ENCODE measurements at places on chromosomes 3 and 15.

- no peak for DNase-seq
Measured at GRCh38 chr3:128703561-128703960, 22.4 kb upstream of the RAB7A start.

GRCh38 chr3:126551121-126551838 lies 7.5 kb downstream of the C3orf22 start:
- DNase-seq, result no peak

GRCh38 chr3:196629228-196629627 lies 10.3 kb upstream of the NRROS start:
- no peak for DNase-seq

DNA sequence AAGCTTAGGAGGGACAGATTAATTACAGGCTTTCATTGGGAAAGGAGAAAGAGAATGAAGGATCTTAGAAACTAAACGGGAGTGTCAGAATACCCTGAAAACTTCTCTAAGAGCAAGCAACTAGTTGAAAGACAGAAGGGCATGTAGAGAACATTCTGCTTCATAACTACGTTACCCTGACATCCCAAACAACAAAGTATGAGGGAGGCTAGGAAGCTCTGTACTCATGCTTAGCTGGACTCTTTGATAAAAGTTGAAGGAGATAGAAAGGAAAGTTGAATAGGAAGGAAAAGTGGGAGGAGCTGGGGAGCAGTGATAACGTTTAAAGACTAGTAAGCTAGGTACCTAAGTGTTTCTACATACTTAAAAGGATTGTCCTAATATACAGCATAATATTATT lies 64.2 kb downstream of the SEMA6D start:
- no peak for DNase-seq

DNA sequence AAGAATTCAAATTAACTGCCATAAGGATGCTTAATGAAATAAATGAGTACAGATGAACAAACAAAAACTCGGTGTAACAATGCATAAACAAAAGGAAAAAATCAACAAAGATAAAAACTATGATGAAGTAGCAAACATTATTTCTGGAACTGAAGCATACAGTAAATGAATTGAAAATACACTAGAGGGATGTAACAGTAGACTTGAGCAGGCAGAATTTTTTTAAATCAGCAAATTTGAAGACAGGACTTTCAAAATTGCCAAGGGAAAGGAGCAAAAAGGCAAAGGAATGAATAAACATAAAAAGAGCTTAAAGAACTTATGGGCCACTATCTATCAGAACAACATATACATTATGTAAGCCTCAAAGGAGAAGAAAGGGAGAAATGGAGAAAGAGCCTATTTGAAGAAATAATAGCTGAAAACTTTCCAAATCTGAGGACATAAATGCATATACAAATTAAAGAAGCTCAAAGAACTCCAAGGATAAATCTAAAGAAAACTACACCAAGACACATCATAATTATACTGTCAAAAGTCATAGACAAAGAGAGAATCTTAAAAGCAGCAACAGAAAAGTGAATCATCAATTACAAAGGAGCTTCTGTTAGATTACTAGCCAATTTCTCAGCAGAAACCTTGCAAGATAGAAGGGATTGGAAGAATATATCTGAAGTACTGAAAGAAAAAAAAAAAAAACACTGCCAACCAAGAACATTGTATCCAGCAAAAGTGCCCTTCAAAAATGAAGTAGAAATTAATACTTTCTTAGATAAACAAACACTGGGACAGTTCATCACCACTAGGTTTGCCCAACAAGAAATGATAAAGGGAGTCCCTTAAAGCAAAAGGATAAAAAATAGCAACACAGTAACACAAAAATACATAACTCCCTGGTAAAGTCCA lies 15.5 kb downstream of the TOP2B start:
- no peak for DNase-seq

DNA sequence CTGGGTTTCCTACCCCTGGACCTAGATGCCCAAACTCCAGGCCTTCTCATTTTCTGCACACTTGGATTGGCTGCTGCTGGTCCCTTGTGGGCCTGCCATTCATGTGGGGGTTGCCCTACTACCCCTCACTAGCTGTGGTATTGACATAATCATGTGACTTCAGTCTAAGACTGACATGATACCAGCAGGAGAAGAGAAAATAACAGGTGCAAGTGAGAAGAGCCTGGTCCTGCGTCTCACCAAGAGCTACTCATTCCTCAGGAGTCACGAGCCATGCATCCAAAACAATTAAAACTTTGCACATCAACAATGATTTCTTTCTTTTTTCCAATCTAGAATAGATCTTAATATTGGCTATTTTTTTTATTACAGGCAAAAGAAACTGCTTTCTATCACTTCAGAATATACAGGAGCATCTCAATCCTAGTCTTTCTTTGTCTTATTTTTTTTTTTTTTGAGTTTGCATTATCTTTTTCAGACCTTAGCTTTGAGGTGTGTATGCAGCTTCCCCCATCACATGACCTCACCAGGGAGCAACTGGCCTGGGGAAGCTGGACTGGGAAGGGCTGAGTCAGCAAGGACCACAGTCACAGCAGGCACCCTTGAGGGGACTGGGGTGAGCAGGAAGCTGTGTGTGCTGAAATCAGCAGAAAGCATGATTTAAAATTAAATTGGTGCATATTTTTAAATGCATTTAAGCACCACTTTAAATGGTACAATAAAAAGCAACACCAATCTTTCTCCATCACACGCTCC lies 27.6 kb downstream of the SLC9A9 start:
- DNase-seq, result no peak

DNA sequence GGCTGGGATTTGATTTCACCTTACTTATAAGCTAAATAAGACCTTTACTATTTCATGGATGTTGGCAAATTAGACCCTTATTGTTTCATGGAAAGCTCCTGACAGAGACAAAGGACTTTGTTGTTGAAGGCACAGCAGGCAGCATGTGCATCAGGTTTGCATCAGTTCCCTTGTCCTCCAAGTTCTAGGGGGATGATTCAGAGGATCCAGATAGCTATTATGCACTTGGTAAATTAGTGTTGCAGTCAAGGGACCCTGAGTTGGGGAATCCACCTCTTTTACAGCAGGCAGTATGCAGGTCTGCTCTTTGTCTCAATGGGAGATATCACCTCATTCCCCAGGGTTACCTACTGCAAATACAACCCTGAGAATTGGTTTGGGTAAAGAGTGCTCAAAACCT lies 131.4 kb upstream of the IGSF10 start:
- no peak for DNase-seq

DNA sequence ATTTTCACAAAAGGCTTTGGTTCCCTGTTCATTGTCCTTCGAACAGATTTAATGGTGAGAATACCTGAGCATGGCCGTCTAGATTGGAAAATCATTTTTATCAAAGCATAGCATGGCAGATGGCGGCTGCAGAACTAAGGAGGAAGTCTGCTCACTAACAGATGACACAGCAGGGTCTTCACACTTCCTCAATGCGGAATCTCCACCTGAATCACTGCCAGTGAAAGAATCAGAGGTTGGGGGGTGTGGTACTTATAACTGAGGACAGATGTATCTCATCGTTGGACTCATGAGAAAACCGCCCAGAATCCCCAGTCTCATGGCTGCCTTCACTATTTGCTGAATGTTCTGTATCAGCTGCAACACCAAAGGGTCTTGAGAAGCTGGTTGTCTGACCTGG lies 31.6 kb upstream of the PYGO1 start:
- no peak for DNase-seq

GRCh38 chr3:84885199-84885882 lies 73.4 kb upstream of the CADM2 start:
- no peak for DNase-seq

DNA sequence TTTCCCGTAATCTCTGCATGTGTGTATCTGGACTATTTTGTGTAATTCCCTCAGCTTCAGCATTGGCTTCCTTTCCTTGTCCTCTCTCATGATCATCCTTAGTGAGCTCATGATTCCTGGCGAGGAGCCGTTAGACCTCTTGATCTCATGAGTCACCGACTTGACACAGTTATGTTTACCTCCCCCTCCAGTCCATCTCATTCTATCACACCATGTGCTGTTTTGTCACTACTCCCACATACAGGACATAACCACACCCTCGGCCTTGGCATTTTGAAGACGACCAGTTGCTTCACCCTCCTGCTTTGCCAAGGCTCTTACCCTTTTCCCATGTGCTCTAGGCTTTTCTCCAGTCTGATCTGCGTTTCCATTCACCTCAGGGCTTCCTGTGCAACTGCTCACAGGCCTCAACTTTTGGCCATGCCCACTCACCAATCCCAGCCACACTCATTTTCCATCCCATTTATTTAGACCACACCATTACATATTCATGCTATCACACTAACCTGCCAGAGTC lies 41.5 kb downstream of the CP start:
- no peak for DNase-seq

GRCh38 chr3:31369637-31370379 lies 162.9 kb upstream of the STT3B start:
- DNase-seq, result no peak

DNA sequence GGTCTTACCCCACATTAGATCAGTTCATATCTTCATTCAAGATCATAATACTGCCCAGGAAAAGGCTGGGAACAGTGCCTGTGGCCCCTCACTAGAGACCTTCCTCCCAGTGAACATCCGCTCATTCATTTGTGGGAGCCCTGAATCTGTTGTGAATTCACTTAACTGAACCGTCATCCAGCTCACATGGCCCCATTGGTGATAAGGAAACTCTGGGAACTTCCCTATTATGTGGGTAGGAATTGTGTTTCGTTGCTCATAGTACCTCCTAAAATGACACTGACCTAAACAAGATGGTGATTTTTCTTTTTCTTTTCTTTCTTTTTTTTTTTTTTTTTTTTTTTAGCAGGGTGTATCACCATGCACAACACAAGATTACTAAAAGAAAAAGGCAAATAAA lies 6.8 kb upstream of the MESP2 start:
- no peak for DNase-seq

- no peak for DNase-seq
Measured at GRCh38 chr3:85781806-85782205, 823.0 kb downstream of the CADM2 start.

- no peak for DNase-seq
Measured at GRCh38 chr3:141802316-141803077, 39.3 kb downstream of the GRK7 start.

DNA sequence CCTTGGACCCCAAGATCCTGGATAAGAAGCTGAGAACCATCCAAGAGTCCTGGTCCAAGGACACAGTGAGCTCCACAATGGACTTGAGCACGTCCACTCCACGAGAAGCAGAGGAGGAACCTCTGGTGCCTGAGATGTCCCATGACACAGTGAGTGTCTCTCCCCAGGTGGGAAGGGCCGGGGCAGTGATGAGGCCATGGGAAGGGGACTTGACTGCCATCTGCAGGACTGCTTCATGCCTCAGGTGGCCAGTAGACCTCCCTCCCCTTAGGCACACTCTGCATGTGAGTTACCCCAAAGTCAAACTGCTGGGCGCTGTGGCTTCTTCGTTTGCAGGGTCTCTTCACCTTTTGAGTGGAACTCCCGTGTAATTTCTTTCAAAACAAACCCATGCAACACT lies 59.7 kb downstream of the CCDC33 start:
- no peak for DNase-seq

- DNase-seq, result no peak
Measured at GRCh38 chr3:178384321-178385230, 151.7 kb upstream of the KCNMB2 start.

DNA sequence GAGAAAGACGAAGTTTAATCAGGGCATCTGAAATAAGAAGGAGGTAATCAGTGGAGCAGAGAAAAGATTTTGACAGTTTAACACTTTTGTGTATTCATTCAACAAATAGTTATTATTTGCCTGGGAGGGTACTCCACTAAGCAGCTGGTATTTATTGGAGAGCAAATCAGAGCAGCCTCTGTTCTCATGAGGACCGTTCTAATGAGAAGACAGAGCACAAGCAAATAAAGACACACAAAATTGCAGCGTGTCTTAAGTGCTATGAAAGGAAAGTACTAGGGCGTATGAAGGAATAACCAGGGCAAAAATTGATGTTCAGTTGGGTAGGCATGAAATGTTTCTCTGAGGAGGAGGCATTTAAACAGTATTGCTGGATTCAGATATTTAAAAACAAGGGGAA lies 302.9 kb upstream of the RARB start:
- no peak for DNase-seq

DNA sequence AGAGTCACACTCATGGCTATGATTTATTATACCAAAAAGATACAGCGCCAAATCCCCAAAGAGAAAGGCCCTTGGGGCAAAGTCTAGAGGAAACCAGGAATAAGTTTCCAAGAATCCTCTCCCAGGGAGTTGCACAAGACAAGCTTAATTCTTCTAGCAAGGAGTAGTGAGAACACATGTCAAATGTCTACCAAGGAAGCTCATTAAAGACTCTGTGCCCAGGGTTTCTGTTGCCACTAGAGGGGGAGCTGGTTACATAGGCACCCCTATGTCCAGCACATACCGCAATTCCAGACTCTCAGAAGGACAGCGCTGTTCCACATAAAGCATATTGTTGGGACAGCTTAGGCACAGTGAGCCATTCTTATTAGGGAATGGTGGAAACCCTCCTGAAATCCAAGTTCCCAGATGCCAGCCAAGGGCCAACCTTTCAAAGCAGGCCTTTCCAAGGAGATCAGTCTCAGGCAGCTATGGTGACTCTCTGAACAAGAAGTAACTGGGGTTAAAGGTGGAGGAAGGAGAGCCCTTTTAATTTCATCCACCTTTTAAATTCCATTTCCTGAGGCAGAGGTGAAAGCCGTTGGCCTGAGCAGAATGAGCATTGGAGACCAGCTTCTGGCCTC lies 194.2 kb downstream of the UACA start:
- no peak for DNase-seq

GRCh38 chr3:36444909-36445308 lies 64.6 kb downstream of the STAC start:
- no peak for DNase-seq

DNA sequence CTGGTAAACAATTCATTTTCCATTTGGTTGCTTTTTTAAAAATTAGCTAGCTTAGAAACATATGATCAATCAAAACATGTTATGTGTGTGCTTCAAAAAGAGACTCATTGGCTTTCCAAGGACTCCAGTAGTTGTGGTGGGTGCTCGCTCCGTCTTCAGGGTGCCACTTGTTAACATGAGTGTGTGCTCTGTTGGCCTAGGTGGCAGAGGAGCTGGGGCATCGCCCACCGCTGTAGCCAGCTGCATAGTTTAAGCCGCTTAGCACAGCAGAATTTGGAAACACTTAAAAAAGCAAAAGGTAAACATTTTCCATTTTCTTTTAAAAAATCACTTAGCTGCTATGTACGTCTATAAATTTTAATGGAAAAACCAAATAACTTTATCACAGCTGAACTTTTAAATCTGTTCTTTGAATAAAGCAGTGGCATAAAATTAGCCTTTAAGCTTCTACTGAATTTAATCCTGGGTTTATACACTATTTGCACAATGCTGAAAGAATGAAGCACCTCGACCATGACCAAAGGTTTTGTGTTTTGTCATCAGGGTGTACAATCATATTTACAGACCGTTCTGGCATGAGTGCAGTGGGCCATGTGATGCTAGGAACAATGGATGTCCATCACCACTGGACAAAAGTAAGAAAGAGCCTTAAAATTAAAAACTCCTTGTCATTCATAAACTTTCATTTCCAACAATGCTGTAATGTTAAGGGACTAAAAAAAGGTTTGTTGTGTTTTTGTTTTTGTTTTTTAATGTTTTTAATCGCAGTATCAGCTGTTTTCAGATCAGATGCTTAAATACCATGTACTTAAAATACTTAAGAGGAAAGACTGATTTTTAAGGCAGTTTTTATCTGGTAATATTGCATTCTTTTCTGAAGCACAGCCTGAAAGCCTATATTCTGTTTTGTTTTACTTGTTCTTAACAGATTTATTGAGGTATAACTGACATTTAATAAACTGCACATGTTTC lies 57.9 kb downstream of the TCAIM start:
- no peak for DNase-seq

GRCh38 chr3:10108091-10108490 lies at the start of gene FANCD2OS:
FANCD2OS (minus strand) TSS chr3:10108255; CDS start chr3:10104774, 3,481 bp downstream.
- DNase-seq, result no peak

- DNase-seq, result no peak
Measured at GRCh38 chr3:188734395-188734794, 437.4 kb upstream of the TPRG1 start.
